CD4-positive, alpha-beta memory T cell (primary cell): ENCODE measurements at places on chromosomes 6 and 20. TPM values are rescaled to one million over a fixed set of nuclear protein-coding genes. Genes with fewer than 3 reads are reported as not detected.

- H3K27me3 ChIP-seq = no peaks in the 10 kb centered on the region
- H3K36me3 ChIP-seq = no peaks in the 10 kb centered on the region
- peak overlapping the region; percentile 9 for H3K27ac ChIP-seq
- DNase-seq = peak; percentile 24
These were observed 42.6 kb downstream of the RBM38 start for GRCh38 chr20:57433657-57434389.

GRCh38 chr6:166394036-166394892 lies 11.5 kb upstream of the MPC1 start:
- H3K36me3 ChIP-seq = no peaks in the 10 kb centered on the region
- H3K27me3 ChIP-seq = no peaks in the 10 kb centered on the region
- no peak overlapping the region for H3K27ac ChIP-seq
- no peak for DNase-seq

DNA sequence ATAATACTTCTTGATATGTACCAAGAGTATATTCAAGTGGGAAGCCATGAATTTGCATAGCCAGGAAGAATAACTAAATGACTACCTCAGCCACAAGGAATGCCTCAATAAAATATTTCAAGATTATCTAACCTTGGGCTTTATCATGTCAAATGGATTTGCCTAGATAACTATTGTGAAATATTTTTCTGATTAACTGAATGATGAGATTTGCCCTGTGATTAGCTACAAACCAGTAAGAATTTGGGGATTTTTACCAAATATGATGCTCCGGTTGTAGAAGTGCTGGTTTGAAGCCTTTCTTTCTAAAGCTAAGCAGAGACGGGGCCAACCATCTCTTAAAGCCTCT lies 125.6 kb upstream of the LAMP5 start:
- no peaks in the 10 kb centered on the region for H3K36me3 ChIP-seq
- no peaks in the 10 kb centered on the region for H3K27me3 ChIP-seq
- no peak overlapping the region for H3K4me3 ChIP-seq
- no peaks in the 10 kb centered on the region for H3K4me1 ChIP-seq

OLIG3 gene
- not detected for total RNA-seq

DNA sequence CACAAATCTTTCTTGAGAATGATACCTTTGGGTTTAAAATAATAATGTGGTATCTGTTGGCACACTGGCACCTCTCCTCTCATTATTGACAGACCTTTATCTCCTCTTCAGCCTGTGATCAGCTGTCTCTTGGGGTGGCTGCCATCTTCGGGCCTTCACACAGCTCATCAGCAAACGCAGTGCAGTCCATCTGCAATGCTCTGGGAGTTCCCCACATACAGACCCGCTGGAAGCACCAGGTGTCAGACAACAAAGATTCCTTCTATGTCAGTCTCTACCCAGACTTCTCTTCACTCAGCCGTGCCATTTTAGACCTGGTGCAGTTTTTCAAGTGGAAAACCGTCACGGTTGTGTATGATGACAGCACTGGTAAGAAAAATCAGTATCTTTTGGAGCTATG lies 232.8 kb downstream of the GRIK2 start:
- H3K4me1 ChIP-seq = no peaks in the 10 kb centered on the region
- H3K36me3 ChIP-seq = no peaks in the 10 kb centered on the region
- no peak overlapping the region for H3K27ac ChIP-seq

WDR27 gene
- total RNA-seq = 82.8 TPM

GRCh38 chr6:13368731-13369115 lies 40.4 kb upstream of the TBC1D7 start:
- H3K4me3 ChIP-seq = no peak overlapping the region
- H3K4me1 ChIP-seq = no peaks in the 10 kb centered on the region
- DNase-seq = no peak
- no peaks in the 10 kb centered on the region for H3K27me3 ChIP-seq
- H3K27ac ChIP-seq = no peak overlapping the region

PSORS1C2 gene
- total RNA-seq = not detected

CRIP3 gene
- 1.9 TPM for total RNA-seq

FOXQ1 gene
- total RNA-seq = not detected

GRCh38 chr6:65045801-65046200 lies 661.2 kb downstream of the EYS start:
- H3K4me3 ChIP-seq = no peak overlapping the region
- DNase-seq = no peak
- no peaks in the 10 kb centered on the region for H3K4me1 ChIP-seq
- H3K36me3 ChIP-seq = no peaks in the 10 kb centered on the region
- no peaks in the 10 kb centered on the region for H3K27me3 ChIP-seq
- no peak overlapping the region for H3K27ac ChIP-seq

- H3K4me1 ChIP-seq = no peaks in the 10 kb centered on the region
- H3K27me3 ChIP-seq = no peaks in the 10 kb centered on the region
- H3K27ac ChIP-seq = no peak overlapping the region
- no peak for DNase-seq
These were observed 47.4 kb downstream of the TRMT11 start for GRCh38 chr6:126033696-126034095.

LTV1 gene
- 19.9 TPM for total RNA-seq

GRCh38 chr20:36394340-36394965 lies 88.3 kb downstream of the DLGAP4 start:
- H3K27me3 ChIP-seq = no peaks in the 10 kb centered on the region
- H3K4me3 ChIP-seq = no peak overlapping the region
- no peak overlapping the region for H3K27ac ChIP-seq
- DNase-seq = no peak
- no peaks in the 10 kb centered on the region for H3K4me1 ChIP-seq

- no peaks in the 10 kb centered on the region for H3K4me1 ChIP-seq
- H3K4me3 ChIP-seq = no peak overlapping the region
- no peak overlapping the region for H3K27ac ChIP-seq
- no peaks in the 10 kb centered on the region for H3K36me3 ChIP-seq
- DNase-seq = no peak
These were observed 313.0 kb upstream of the IRAK1BP1 start for GRCh38 chr6:78554341-78554740.

DNA sequence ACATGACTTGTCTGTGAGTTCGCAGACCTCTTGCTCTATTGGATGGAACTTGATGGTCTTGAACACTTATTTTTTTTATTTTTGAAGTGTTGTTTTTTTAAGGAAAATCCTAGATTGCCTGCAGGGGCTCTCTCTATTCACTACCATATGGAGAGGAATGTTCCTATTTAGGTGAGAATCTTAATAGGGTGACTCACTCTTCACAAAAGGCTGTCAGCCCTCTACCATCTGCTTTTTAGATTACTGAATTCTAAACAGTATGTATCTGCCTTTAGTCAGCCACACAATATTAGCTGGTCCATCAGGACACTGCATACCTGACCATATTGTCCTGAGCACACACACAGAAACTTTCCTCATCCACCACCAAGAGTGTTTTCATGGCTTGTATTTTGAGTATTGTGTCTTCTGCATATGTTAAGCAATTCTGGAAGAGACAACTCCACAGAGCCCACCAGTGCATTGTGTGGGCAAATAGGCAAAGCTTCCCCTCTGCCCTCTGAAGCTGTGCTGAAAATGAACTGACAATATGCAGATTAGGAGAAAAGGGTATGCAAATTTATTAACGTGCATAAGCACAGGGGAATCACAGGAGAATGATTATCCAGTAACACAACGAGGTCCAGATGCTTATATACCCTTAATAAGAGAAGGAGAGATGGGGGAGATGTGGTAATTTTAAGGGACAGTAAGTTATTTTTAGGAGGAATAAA lies 6.6 kb upstream of the BTBD9 start:
- H3K4me1 ChIP-seq = peaks cover under 1% of the 10 kb centered on the region
- no peak overlapping the region for H3K4me3 ChIP-seq
- DNase-seq = no peak
- no peaks in the 10 kb centered on the region for H3K27me3 ChIP-seq

DNA sequence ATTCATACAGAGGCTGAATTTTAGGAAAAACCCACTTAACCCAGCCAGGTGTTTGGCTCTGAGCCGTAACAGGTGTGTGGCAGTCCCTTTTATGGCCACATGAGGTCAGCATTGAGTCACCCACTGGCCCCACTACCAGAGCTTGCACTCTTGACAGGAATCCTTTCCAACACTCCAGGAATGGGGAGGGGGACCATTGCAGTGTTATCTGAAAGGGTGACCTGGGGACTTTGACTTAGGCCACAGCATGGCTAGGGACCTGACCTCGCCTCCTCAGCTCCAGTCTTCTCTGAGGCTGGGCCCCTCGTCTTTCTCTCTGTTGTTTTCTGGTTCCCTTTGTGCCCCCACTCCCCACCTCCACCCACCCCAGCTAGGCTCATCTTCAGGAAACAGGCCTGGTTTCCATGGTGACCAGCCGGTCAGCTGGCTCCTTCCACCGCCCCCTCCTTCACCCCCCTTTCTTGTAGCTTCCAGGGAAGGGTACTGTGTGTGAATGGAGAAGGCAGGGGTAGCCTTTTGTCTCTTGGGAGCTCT lies 2.1 kb upstream of the TMEM151B start:
- DNase-seq = peak; percentile 63
- no peaks in the 10 kb centered on the region for H3K36me3 ChIP-seq
- H3K27ac ChIP-seq = no peak overlapping the region
- H3K4me1 ChIP-seq = peaks cover 22% of the 10 kb centered on the region

DLK2 gene
- 0.33 TPM for total RNA-seq

LY6G6C gene
- total RNA-seq = not detected

SLC35D3 gene
- not detected for total RNA-seq

GRCh38 chr20:50054231-50054547 lies 58.8 kb downstream of the UBE2V1 start:
- no peak overlapping the region for H3K27ac ChIP-seq
- no peaks in the 10 kb centered on the region for H3K36me3 ChIP-seq

DNA sequence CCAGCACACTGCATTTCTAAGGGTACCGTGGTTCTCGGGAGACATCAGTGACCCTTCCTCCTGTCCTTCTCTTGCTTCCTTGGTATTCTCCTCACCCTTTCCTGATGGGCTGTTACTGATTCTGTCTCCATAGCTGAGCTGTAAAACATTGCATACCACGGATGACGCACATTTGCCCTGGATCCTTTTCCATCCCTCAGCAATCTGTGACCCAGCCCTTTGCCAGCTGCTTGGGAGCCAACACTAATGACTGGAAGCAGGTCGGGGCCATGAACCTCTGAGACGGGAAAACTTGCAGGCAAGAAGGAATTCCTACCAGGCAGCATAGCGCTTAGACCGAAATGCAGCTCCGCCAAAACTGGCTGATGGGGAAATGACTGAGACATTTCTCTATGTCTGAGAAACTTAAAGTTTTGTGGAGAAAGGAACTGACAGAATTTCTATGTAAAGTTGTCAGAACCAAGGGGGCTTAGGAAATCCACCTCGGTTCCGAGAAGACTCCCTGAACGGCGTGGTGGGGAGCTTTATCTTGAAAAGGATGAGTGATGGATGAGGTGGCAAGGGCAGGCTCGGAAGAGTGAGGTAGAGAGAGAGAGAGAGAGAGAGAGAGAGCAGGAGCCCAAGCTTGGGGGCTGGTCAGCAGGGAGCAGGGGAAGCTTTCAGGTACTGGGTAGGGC lies 19.2 kb downstream of the TUBB2B start:
- no peaks in the 10 kb centered on the region for H3K27me3 ChIP-seq
- H3K4me3 ChIP-seq = no peak overlapping the region
- H3K27ac ChIP-seq = no peak overlapping the region
- H3K36me3 ChIP-seq = no peaks in the 10 kb centered on the region
- no peak for DNase-seq

DNA sequence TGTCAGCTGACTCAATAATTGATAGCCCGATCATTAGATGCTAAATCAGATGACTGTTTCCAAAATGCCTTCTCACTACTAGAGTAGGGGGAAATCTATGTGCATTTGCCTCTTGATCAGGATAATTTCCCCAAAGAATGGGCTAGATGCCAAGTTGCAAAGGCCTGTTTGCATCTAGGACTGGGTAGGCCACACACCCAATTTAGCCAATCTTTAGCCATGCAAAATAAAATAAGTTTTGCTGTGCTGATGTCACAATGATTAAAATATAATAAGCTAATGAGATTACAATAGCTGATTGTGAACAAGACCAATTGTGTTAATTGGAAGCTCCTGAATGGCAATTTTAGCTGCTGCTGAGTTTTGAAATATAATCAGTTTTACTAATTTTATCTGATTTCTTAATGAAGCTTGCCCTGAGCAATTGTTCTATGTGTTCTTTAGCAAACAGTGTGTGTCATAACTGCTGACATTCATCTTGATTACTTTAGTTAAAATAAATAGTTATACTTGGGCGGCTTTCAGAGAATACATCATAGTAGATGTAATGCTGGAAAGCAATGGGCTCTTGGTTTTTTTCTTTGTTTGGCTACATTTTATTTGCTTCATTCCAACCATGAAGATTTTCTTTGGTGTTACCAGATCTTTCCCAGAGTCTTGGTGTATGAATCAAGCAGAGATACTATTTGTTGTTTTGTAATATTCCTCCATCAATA lies 973.2 kb upstream of the SLC35B3 start:
- DNase-seq = no peak
- H3K36me3 ChIP-seq = no peaks in the 10 kb centered on the region
- H3K4me1 ChIP-seq = no peaks in the 10 kb centered on the region
- no peak overlapping the region for H3K4me3 ChIP-seq
- no peaks in the 10 kb centered on the region for H3K27me3 ChIP-seq
- H3K27ac ChIP-seq = no peak overlapping the region

GRCh38 chr6:143642403-143642802 lies 35.4 kb upstream of the PHACTR2 start:
- no peak overlapping the region for H3K27ac ChIP-seq
- no peak overlapping the region for H3K4me3 ChIP-seq
- H3K4me1 ChIP-seq = no peaks in the 10 kb centered on the region
- DNase-seq = no peak
- H3K36me3 ChIP-seq = no peaks in the 10 kb centered on the region

DNA sequence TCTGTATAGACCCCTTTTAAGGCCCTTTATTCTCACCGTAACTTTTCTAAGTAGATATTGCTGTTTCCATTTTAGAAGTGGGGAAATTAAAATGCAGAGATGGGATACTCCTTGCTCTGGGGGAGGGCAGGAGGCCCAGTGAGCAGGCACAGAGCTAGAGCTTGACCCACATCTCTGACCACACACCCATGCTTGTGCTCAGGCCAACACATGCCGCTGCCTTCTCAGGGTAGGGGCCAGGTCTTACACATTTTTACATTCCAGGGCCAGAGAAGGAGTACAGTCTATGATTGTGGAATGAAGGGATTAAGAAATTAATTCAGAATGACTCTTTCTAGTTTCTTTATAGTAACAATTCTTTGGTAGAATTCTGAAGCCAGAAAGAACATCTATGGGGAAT lies 104.8 kb downstream of the SOBP start:
- no peaks in the 10 kb centered on the region for H3K27me3 ChIP-seq
- no peak overlapping the region for H3K4me3 ChIP-seq
- no peaks in the 10 kb centered on the region for H3K4me1 ChIP-seq
- H3K27ac ChIP-seq = no peak overlapping the region

GRCh38 chr20:16714242-16714641 lies 15.6 kb upstream of the SNRPB2 start:
- peaks cover 11% of the 10 kb centered on the region for H3K4me1 ChIP-seq
- H3K27ac ChIP-seq = no peak overlapping the region
- H3K27me3 ChIP-seq = no peaks in the 10 kb centered on the region
- DNase-seq = no peak
- H3K4me3 ChIP-seq = no peak overlapping the region
